ENCODE measurements at places on chromosomes 12 and 14. TPM values are rescaled to one million over a fixed set of nuclear protein-coding genes. Genes with fewer than 3 reads are reported as not detected.

MEG3 gene
- total RNA-seq = 117 TPM

AGAP2 gene
- 0.23 TPM for total RNA-seq

LBHD2 gene
- 0.26 TPM for total RNA-seq

FCF1 gene
- total RNA-seq = 23.5 TPM

GCN1 gene
- 42.9 TPM for total RNA-seq

OR4K15 gene
- total RNA-seq = not detected

TSPAN11 gene
- total RNA-seq = 3.7 TPM

LTB4R2 gene
- 6.7 TPM for total RNA-seq

SLC35E3 gene
- 1.8 TPM for total RNA-seq

CMTM5 gene
- not detected for total RNA-seq

GPRC5A gene
- 8.1 TPM for total RNA-seq
